ENCODE measurements at places on chromosomes 7 and 10. TPM values are rescaled to one million over a fixed set of nuclear protein-coding genes. Genes with fewer than 3 reads are reported as not detected.

- no peak for DNase-seq
These were observed 157.0 kb downstream of the EMX2 start for GRCh38 chr10:117699436-117700075.

DNA sequence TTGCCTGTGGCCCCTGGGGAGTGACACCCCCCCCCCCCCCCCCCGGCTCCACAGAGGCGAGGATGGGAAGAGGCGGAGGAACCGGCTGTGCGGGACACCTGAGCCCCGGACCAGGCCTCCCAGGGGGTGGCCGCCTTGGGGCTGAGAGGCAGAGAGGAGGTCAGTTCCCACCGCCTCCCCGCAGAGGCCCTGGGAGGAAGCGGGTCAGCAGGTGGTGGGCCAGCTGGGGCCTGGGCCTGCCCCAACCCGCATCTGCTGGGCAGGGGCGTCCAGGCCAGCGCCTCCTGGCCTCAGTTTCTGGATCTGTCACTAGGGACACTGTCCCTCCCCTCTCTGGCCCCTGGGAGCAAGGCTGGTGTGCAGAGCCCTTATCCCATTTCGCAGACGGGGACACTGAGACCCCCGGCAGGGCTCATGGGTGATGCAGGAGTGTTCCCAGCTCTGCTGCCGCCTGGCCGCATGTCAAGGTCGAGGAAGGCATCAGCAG lies 14.6 kb upstream of the LFNG start:
- no peak for DNase-seq

DNA sequence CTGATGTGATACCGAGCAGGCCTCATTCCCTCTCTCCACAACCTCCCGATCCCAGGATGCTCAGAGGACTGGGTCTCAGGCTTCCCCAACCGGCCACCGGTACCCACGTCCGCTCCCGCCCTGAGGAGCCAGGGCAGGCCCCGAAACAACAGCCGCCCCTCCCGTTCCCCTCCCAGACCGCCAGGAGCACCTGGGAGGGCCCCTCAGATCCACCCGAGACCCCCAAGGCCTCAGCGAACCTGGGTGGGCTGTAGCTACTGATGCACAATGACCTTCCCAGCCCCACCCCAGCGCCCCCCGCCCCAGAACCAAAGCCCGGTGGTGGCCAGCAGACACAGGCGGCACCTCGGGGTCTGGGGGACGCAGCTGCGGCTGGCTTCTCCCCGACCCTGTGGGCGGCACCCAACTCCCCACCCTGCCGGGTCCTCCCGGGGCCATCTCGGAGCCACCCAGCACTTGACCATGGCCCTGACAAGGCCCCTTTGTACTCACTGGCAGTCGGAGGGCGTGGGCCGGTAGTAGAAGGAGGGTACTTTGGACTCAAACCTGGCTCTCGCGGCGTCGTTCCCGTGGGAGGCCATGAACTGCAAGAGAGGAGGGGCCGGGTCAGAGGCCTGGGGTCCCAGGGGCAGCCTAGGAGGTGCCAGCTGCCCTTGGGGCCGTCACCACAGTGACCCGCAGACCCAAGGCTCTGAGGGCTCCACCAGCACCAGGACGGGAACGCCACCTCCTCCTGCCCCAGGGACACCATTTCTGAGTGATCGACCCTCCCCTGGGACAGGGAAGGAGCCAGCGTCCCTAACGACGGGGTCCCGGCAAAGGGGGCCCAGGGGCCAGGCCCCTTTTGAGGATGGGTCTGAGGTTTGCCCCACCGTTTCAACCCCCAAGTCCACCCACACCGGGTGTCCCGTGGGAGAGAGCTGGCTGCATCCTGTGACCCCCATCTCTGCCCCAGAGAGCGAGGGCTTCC lies 28.1 kb downstream of the ADAP1 start:
- DNase-seq: no peak

- no peak for DNase-seq
These were observed 19.4 kb downstream of the SPAM1 start for GRCh38 chr7:123944395-123944794.

DNA sequence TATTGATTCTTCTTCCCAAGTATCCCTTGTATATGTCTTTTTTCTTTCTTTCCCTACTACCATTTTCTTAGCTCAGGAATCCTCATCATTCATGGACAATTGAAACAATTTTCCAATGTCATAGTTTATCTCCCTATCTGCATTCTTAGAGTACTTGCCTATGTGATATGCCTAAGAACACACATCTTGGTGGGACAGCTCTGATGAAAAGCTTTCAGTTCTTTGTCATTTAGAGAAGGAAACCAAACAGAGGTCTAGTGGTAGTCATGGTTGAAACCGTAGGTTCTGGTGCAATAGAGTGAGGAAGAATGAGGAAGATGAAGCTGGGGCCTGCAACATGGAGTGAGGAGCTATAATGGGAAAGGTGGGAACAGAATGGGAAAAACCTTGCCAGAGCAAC lies 28.2 kb downstream of the TDRD1 start:
- DNase-seq: no peak

LBX1 gene
- not detected for total RNA-seq

DNA sequence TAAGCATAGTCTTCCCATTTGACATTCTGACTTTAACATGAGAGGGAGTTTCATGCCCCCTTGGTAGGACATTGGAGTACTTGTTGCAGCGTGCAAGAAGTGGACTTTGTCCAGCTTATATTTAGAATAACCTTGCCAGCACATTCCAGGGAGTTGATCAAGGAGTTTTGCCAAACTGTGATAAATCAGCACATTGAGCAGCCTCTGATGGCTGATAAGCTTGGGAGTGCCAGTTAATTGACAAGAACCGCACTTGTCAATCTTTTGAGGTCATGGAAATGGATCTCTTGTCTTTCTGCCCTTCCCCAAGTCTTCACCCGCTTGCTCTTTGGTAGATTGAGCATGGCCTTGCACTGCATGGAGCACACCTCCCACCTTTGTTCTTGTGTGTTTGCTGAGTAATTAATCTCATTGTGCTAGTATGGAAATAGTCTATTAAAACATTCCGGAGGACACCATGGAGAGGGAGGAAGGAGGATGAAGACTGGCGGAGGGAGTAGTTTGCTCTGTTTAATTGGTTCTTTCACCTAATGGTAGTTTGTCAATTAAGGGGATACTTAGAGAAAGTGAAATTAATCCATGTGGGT lies 668.5 kb upstream of the GALNT17 start:
- peak; percentile 30 for DNase-seq

WNT2 gene
- under 0.01 TPM for total RNA-seq

PRSS2 gene
- total RNA-seq: not detected

GRCh38 chr10:6504296-6504695 lies 75.8 kb downstream of the PRKCQ start:
- DNase-seq: no peak

DNA sequence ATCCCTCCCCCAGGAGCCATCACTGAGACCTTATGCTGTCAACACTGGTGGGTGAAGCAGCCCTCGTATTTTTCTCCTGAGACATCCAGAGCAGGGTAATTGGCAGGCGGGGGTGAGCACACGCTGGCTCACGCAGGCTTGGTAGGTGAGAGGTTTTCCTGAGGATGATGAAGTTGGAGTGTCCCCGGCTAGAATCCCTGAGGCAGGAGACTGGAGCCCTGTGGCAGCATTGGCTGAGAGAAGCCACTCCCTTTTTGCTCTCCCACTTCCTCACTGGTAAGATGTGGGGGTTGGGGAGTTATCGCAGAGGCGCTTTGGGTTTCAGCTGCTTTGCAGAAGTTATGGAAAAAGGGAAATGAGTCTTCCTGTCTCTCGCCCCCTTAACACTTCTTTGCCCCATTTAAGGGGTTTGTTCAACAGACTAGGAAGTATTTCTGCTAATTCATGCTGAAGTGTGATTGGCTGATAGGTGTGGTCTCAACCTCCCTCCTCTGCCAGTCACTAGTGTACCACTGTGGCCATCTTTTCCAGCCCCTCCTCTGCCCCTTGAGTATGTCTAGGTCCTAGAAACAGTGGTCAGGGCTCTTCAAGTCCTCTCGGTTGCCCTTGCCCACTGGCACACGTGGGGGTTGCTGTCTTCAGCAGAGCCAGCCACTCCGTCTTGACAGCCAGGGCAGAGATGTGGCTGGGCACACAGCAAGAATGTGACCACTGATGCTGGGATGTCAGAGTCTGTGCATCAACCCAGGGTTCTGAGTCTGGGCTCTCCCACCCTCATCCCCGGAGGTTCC lies 5.7 kb downstream of the ARPC1B start:
- DNase-seq: no peak

- no peak for DNase-seq
These were observed 230.1 kb upstream of the PRPS1L1 start for GRCh38 chr7:18257711-18258110.

- no peak for DNase-seq
These were observed 7.6 kb downstream of the STEAP4 start for GRCh38 chr7:88299126-88299525.

GRCh38 chr7:106260136-106260561 lies 24.6 kb downstream of the NAMPT start:
- no peak for DNase-seq

DNA sequence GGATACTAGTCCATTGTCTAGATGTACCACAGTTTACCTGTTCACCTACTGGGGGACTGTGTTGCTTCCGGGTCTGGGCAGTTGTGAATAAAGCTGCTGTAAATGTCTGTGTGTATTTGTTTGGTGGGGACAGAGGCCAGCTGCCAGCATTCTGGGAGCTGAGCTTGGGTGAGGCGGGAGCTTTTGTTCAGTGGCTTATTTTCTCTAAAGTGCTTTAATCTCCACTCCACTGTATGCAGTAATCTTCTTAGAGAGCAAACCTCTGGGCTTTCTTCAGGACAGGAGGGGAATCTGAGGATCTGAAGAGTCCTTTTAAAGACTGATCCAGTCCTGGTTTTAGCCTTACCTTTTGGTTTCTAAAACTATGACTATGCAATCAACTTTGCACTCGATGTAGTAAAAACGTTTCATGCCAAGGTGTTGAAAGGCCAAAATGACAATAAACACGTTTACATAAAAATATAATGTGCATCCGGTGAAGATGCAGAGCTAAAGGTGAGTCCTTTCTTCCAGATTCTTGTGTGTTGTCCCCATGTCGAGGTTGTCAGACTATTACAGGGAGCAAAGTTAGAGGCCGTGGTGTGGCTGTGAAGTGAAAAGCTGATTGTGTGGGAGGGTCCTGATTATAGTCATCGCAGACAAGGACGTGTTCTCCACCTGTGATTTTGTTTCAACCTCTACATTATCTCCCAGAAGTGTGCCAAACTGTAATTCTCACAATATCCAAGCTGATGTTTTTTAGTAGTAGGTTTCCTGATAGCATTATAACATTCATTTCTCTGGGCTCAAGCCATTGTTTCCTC lies 279.8 kb downstream of the CAMK1D start:
- DNase-seq: no peak

GRCh38 chr10:113320211-113320610 lies 232.6 kb upstream of the HABP2 start:
- peak; percentile 56 for DNase-seq

- no peak for DNase-seq
These were observed 873.9 kb upstream of the MBL2 start for GRCh38 chr10:53646525-53646924.

Data from bronchial epithelial cell (primary cell).